ENCODE measurements at places on chromosomes 7 and 10. TPM values are rescaled to one million over a fixed set of nuclear protein-coding genes. Genes with fewer than 3 reads are reported as not detected.
A peak's percentile ranks its signal among the peaks of the same experiment; 100 is the strongest.

The LRRC17 gene
- 1.5 TPM for total RNA-seq

The RGR gene
- total RNA-seq = not detected

The WDFY4 gene
- total RNA-seq = 44.4 TPM

The CYP2W1 gene
- not detected for total RNA-seq

The TWIST1 gene
- total RNA-seq = not detected

The TMEM72 gene
- not detected for total RNA-seq

The AGK gene
- 19.8 TPM for total RNA-seq

The PAXIP1 gene
- 9.5 TPM for total RNA-seq

DNA sequence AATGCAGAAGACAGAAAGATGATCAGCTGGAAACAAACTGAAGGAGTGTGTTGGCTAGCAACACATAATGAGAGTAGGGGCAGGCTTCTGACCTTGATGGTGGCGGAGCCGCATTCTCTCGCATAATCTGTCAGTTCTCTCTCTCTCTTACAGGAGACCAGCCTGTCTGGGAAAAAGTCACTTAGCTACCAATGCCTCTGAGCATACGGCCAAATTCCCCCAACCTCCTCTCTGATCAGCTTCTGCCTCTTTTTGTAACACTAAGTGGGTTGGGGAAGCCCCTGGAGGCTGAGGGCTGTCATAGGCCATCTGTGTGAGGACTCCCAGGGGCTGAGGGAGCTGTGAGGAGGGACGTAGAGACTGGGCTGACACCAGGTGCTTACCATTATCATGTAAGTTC, 104.6 kb downstream of the HIPK2 start:
- DNase-seq = no peak

DNA sequence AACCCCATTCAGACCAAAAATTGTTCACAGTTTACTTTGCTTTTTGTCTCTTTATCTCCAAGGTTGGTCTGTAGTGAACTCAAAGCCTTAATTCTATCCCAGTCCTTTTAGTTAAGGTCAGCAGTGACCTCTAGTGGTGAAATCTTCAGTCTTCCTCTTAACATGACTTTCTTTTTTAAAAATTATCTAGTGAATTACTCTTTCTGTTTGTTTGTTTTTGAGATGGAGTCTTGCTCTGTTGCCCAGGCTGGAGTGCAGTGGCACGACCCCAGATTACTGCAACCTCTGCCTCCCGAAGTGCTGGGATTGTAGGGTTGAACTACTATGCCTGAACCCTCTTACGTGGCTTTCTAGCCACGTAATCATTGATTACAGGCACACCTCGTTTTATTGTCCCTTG, 25.0 kb downstream of the ZNF487 start:
- DNase-seq = no peak

- DNase-seq = no peak
These were observed 120.6 kb downstream of the ODAD2 start for GRCh38 chr10:27878281-27878680.

- DNase-seq = no peak
These were observed 76.8 kb downstream of the LANCL2 start for GRCh38 chr7:55441774-55442522.

DNA sequence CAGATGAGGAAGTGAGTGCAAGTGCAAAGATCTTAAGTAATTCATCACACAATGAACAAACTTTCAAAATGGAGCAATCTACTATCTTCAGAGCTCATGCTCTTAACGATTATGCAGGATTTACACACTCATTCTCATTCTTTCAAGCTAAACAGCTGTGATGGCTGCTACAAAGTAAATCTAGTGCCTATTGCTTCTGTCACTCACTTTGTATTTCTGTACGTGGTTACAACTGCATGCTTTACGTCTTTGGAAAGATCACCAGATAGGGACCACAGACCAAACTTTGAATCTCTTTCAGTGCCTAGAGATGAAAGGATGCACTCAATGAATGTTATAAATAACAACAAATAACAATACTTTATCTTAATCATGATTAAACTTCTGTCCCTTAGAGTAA, 194.6 kb downstream of the MAGI2 start:
- DNase-seq = no peak

DNA sequence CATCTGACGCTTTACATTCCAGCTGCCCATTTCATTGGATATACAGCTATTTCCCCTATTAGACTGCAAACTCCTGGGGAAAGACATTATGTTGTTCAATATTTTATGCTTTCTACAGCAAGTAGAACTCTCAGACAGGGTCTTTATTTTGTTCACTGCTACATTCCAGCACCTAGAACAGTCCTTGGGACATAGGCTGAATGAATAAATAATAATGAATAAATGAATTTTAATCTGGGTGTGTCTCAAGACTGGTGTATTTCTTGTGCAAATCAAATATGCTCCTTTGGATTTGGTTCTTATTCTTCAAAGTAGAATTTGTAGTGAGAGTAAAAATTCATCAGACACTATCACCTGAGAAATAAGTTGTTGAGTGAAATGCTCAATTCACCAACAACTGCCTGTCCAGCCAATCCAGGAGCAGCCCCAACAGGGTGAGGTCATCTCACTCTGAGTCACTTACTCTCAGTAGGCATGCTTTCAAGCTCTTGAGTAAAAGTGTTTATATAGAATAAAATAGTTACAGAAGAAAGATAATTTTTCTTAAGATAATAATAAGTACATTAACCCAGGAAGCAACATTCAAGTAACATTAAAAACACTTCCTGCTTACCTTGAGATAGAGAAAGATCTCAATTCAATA, 287.5 kb upstream of the NPVF start:
- no peak for DNase-seq

DNA sequence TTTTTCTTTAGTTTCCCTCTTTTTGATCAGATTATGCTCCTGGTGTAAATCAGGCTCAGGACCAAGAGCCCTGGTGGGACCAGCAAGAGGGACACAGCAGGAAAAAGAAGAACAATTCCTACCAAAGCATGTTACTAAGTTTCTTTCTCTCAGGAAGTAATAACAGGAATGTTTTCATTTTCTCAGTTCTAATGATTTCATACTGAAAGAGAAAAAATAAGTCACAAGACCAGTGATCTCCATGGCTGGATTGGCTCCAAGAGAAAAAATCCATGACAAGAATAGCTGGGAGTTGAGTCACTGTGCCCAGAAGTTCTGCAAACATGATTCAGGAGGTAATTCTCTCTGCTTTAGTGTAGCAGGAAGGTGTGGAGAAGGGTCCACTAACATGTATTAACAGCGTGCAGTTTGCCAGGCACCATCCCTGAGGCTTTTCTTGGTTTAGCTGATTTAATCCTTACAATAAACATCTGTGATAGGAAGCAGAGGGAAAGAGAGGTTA, 23.8 kb upstream of the IFIT2 start:
- no peak for DNase-seq

DNA sequence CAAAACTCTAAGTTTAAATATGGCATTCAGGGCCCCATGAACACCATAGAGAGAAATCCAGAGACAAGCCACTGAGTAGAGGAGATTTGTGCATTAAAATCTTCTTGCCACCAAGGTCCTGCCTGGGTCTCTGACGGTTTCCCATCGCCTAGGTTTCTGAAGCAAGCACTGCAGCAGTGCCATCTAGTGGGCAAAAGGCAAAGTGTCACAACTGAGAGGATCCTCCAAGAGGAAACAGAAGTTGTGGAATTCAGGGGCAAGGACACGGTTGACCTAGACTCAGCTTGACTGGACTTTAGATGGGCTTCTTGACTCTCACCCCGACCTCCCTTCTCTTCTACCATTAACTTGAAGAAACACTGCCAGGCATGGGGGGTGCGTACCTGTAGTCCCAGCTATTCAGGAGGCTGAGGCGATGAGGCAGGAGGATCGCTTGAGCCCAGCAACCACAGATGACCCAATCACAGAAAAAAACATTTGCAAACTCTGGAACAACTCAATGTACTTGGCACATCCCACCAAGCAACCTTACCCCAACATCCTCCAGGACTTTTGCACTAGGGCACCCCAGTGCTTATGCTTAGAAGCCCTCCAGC, 604.1 kb downstream of the GALNT17 start:
- peak; percentile 55 for DNase-seq

DNA sequence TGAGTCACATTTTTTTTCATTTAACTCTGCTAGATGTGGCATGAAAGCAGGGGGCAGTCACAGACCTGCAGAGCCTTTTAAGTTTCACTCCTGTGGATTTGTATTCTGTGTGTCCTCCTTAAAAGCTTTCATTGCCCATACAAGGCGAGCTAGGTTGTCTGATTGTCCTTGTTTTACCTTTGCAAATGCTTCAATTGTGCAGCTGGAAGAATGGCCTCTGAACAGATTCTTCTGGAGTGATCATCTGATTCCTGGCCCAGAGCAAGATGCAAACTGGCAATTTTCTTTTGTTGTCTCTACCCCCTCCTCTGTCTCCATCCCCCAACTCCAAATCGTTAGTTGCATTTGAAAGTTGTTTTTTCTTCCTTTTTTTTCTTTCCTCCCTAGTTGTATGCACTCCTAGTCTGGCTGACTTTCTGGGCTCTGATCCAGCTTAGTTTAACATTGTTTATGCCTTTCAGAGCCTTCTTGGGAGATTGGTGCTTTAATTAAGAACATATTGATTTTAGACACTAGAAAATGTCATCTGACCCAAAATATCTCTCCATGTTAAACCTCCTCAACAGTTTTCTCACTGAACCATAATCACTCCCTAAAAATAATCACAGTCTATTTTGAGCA, 150.2 kb downstream of the REEP3 start:
- no peak for DNase-seq

GRCh38 chr7:88985295-88985694, 189.8 kb upstream of the TEX47 start:
- no peak for DNase-seq

DNA sequence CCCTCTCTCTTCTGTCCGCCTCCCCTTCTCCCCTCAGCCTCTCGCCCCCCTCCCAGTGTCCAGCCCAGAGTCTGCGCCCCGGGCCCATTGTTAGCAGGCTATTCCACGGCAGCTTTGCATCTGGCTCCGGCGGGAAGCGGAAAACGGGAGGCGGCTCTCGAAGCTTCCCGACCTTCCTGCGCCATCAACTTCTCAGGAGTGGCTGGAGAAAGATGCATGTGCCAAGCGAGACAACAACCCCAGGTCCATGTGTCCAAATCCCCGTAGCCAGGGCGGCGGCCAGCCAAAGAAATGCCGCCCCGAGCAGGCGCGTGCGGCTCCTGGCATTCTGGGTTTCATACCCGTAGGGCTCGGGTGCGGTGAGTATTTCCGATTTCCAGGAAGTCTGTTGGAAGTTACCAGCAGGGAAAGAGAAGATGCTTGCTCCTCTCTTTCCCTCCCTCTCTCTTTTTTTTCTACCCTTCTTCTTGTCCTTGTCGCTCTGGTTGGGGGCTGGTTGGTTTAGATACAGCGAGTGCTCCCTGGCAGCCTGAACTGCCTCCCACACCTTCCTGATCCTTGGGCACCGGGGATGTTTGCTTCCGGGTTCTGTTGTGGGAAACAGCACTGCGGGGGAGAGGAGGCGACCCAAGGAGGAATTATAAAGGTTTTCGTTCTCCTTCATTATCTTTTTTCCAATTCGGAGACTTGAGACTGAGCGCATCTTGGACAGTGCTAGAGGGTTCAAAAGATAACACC, 1.2 kb upstream of the HOXA2 start:
- DNase-seq = no peak

DNA sequence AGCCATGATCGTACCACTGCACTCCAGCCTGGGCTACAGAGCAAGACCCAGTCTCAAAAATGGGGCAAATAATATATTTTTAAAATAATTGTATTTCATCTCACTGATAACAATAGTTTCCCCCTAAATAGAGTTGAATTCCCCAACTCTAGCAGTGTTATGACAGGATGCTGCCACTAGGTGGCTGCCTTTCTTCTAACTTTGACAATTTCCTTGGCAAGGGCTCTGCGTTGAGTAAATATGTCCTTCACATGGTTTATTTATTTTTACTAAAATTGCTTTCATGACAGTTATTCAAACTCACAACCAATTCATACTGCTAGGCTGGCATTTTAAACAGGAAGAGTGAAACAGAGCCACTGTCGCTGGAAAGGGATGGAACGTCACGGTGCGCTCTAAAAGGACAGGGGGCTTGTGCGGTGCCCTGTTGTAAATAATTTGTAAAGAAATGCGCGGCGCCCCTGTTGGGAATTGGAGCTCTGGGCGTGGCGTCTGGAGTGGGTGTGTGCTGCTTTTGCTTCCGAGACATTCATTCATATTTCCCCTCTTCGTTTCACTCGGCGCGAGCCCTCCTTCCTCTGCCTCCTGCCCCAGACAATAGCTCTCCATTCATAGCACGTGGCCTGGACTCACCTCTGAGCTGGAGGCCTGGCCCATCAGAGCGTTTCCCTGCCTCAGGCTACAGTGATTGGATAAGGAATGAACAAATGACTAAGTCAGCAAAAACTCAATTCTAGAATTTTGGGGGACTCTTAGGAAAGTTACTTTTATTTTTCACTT, 20.5 kb upstream of the PITRM1 start:
- no peak for DNase-seq

- no peak for DNase-seq
These were observed 191.5 kb downstream of the CELF2 start for GRCh38 chr10:11208908-11209829.

DNA sequence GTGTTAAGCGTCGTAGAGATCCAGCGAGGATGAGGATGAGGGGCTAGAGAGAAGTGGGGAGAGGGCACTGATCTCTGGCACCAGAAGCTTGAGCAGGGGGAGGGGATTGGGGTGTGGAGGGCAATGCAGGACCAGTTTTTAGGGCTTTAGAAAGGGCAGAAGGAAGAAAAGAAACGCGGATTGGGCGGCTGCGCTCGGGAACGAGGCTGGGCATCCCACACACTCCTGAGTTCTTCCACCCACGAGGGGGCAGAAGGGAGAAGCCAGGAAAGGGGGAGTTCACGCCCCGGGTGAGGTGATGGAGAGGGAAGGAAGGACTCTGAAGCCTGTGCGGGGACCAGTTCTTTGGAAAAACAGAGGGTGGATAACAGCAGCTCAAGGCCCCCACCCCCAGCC, 6.1 kb upstream of the VGF start:
- DNase-seq = no peak

DNA sequence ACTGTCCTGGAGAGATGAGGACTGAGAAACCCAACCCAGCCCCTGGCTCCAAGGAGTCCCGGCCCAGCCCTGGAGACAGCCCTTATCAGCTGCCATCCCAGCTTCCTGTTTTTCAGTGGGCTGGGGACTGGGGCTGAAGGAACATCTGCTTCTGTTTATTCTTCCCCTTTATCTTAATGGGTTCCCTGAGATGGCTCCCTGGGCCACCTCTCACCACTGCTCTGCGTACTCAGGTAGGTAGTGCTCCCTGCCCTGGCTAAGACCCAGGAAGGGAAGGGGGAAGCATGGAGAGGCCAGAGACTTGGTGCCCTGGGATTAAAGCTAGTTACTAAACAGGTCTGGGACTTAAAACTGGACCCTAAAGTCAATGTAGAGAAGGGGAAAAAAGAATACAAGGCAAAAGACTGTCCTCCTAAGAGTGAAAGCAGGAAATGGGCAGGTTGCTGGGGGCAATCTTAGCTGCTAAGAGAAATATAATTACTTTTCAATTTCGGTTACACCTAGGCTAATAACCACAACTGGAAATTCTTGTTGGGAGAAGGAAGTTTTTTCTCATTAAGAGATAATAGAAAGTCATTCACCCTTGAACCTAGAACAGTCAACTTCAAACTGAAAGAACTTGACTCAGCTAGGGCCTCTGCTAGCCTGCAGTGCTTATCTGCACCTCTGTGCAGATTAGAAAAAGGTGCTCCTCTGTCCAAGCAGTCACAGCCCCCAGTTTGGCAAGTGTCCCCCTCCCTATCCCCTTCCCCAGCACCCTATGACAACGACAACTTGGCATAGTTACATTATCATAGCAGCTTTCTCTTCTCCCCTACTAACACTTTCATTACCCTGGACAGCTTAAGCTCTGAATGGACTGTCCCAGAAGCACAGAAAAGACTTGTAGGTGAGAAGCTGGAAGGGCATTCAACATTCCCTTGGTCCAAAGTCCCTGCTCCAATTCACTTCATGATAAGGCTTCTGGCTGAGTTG, 65.6 kb upstream of the KDM7A start:
- peak; percentile 64 for DNase-seq

GRCh38 chr7:140236626-140237025, 59.8 kb upstream of the KDM7A start:
- no peak for DNase-seq
